Activated T-cell treated with anti-CD3 and anti-CD28 coated beads for 1 hour (primary cell): ENCODE measurements at places on chromosomes 7 and 10.

- DNase-seq: no peak
Observed at GRCh38 chr7:101843293-101844271, 26.2 kb downstream of the CUX1 start.

- DNase-seq: no peak
Observed at GRCh38 chr10:80412486-80412885, 4.1 kb downstream of the PRXL2A start.

DNA sequence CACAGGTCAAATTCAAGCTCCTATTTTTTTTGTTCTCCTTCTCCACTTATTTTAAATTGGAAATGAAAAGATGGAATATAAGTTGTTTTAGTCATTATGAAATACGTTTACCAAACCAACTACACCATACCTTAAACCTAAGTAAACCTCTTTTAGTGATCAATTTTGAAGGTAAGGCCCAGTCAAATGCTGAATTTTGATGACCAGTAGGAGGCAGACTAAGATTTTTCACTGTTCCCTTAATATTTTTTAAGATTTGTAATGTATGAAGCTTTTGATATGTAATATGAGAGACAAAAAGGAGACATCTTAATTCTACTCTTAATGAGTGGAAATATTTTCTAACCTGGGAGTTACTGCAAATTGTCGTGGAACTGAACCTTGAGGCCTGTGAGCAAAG is 311.6 kb downstream of the EXOC4 start:
- no peak for DNase-seq

DNA sequence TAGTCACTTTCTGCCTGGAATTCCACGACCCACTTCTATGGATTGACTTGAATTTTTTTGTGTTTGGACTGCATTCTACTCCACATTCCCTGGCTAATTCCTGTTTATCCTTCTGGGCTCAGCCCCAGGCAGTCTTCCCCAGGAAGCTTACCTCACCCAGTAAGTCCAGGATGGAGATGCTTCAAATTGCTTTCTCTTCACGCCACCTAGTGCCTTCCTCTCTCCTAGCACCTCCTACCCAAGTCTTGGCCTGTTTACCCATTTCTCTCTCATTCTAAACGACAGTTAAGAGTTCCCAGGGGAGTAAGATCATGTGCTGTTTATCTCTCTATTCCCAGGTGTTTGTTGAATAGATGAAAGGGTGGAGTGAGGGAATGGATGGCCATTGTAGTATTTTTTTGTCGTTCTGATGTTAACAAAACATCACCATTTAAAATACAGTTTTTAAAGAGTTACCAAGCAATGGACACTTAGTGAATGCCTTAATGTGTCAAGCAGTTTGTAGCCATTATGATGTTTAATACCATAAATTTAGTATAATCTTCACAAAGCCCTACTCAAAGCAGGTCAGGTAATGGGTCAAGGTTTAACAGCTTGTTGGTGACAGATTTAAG is 45.5 kb upstream of the TARP start:
- DNase-seq: no peak

DNA sequence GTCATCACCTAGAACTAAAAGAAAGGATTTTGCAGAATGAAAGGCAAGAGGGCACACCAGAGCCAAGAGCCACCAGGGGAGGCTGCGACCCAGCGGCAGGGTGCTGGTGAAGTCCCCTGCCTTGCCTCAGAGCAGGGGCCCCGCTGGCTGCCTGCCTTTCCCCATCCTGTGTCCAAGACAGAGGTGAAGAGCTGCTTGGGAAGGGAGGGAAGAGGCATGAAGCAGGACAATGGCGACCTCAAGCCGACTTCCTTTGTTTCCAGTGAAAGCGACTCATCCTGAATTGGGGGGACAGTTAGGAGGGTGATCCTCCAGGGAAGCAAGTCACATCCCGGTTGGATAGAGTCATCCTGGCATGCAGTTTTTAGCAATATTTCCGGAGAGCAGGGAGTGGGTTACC is 255.5 kb upstream of the YAE1 start:
- DNase-seq: no peak
